CD4-positive, alpha-beta T cell treated with Interleukin-2 at 100 ng/mL for 4 hours (primary cell): ENCODE measurements at places on chromosomes 2 and 18.
A peak's percentile ranks its signal among the peaks of the same experiment; 100 is the strongest.

GRCh38 chr18:2409906-2410305 is 161.4 kb downstream of the METTL4 start:
- no peak for DNase-seq

- DNase-seq: peak; percentile 36
Observed at GRCh38 chr2:86623043-86623493, 597 bp downstream of the RNF103 start.

DNA sequence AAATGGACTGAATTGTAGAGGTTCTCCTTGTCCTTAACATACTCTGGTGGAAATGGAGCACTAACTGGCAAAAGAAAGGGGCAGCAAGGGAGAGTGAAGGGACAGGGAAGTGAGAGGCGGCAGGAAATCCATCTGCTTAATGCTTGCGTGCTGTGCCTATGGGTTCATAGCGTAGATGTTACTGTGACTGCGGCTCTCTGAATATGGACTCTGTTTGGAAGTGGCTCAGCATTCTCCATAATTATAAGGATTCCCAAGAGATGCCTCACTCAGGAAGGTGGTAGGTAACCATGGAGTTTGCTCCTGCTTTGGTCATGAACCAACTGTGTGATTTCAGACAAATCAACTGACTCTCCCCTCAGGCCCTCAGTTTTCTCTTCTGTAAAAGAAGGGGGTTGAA is 50.0 kb downstream of the MYO3B start:
- DNase-seq: no peak

- DNase-seq: peak; percentile 88
Observed at GRCh38 chr2:38581193-38582147, 21.3 kb downstream of the HNRNPLL start.

GRCh38 chr2:131063501-131064283 is 29.6 kb downstream of the FAM168B start:
- no peak for DNase-seq

- no peak for DNase-seq
Observed at GRCh38 chr2:139798391-139798790, 1018.2 kb upstream of the NXPH2 start.

DNA sequence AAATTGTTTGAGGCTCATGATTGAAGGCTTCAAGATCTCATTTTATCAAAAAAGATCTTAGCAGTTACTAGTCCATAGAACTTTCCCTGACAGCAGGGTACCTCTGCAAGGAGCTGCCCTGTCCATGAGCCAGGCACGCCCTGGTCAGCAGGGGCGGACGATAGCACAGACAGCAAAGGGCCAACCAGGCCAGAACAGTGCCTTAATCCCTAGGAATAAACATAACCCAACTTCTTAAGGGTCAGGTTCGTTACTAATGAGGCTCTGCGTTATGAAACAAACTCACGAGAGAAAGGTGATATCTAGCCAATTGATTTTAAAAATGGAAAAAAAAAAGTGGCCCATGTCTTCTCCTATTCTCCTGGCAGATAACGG is 59.2 kb downstream of the BCL2 start:
- DNase-seq: no peak

GRCh38 chr2:237731663-237732062 is 66.9 kb upstream of the RBM44 start:
- DNase-seq: peak; percentile 67

DNA sequence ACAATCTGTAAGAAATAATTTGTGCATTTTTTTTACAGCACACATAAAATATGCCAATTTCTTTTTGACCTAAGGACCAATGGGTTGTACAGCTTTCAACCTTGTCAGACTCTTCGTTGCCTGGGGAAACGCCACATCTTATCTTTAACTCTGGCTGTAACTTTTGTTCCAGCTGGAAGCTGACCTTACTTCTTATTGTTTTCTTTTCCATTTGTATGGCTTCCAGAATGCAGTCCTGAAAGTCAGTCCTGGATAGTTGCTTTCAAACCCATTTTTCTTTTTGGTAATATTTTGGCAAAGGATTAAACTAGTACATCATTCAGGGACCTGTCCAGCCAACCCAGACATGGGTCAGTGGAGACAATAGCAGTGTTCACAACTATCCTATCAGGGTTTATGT is 686.5 kb upstream of the CDH2 start:
- DNase-seq: no peak

- DNase-seq: no peak
Observed at GRCh38 chr2:64133828-64134227, 10.4 kb downstream of the PELI1 start.
